Sigmoid colon (tissue), 7 donors: ENCODE measurements at places on chromosomes 7 and 10. TPM values are rescaled to one million over a fixed set of nuclear protein-coding genes. Genes with fewer than 3 reads are reported as not detected.

The ERVW-1 gene
- not detected for polyA plus RNA-seq

The DYNC1I1 gene
- 1.2 TPM for polyA plus RNA-seq

The UROS gene
- 28.5 TPM for polyA plus RNA-seq

The AGAP6 gene
- polyA plus RNA-seq = 1.8 TPM

The DIP2C gene
- polyA plus RNA-seq = 5.5 TPM

The AFAP1L2 gene
- polyA plus RNA-seq = 7.9 TPM

The ETV1 gene
- polyA plus RNA-seq = 1.5 TPM

The TMEM139 gene
- polyA plus RNA-seq = 26.4 TPM

The MRLN gene
- not detected for polyA plus RNA-seq

The MEST gene
- polyA plus RNA-seq = 10.2 TPM

The STAG3 gene
- 3.6 TPM for polyA plus RNA-seq

The SPAG6 gene
- polyA plus RNA-seq = not detected

The CYP2C19 gene
- not detected for polyA plus RNA-seq

The AMPH gene
- 0.23 TPM for polyA plus RNA-seq

The OR2A5 gene
- polyA plus RNA-seq = not detected

The MYOZ1 gene
- not detected for polyA plus RNA-seq

The ACTR3C gene
- 5.3 TPM for polyA plus RNA-seq

The ZWINT gene
- 25.9 TPM for polyA plus RNA-seq

The SFTPA1 gene
- polyA plus RNA-seq = 0.39 TPM

The EBLN1 gene
- not detected for polyA plus RNA-seq

The HTR7 gene
- not detected for polyA plus RNA-seq

The GRM3 gene
- not detected for polyA plus RNA-seq

The LRRN3 gene
- not detected for polyA plus RNA-seq

The DNAH11 gene
- polyA plus RNA-seq = not detected

The ZNF727 gene
- polyA plus RNA-seq = 0.06 TPM

The CLDN3 gene
- 705 TPM for polyA plus RNA-seq

The CEP41 gene
- polyA plus RNA-seq = 7.7 TPM

The GDF2 gene
- polyA plus RNA-seq = not detected

The TMEM213 gene
- not detected for polyA plus RNA-seq

The KIFBP gene
- polyA plus RNA-seq = 16.6 TPM

The ZNF248 gene
- 2.3 TPM for polyA plus RNA-seq

The ASZ1 gene
- not detected for polyA plus RNA-seq

The OR2A12 gene
- not detected for polyA plus RNA-seq

The NPC1L1 gene
- polyA plus RNA-seq = not detected

The TCAF2 gene
- 0.92 TPM for polyA plus RNA-seq

The FAM241B gene
- polyA plus RNA-seq = 4.2 TPM

The CH25H gene
- 0.60 TPM for polyA plus RNA-seq

The GNAT3 gene
- not detected for polyA plus RNA-seq

The LIPF gene
- 4.6 TPM for polyA plus RNA-seq

The TUBGCP2 gene
- 13.8 TPM for polyA plus RNA-seq

The CCDC7 gene
- 2.4 TPM for polyA plus RNA-seq

The PRR15 gene
- polyA plus RNA-seq = 318 TPM

The INMT gene
- 4.1 TPM for polyA plus RNA-seq

The PPP1R17 gene
- polyA plus RNA-seq = not detected

The SPDYE1 gene
- not detected for polyA plus RNA-seq

The HHEX gene
- 6.6 TPM for polyA plus RNA-seq
